ENCODE measurements at places on chromosomes 11 and 22.

DNA sequence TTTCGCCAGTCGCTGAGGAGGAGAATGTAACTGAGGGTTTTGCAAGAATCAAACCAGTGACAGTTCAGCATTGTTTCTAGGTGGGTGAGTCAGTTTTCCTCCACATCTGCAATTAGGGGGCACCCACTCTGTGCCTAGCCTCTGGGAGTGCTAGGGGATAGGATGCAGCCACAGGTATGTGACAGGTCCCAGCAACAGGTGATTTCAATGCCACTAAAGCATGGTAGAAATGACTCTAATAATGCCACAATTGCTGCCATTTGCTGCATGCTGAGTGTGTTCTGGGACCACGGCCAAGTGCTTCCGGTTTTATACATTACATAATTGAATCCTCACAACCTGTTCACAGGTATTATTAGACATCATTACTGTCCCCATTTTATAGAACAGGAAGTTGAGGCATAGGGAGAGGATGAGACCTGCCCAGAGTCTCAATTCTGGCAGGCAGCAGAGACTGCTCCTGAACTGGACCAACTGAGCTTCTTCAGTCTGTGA lies 556 bp downstream of the CRYBB2 start:
- H3K27ac ChIP-seq: no peak overlapping the region
- no peaks in the 10 kb centered on the region for H3K36me3 ChIP-seq
- DNase-seq: no peak
- H3K4me3 ChIP-seq: no peak overlapping the region
- H3K27me3 ChIP-seq: no peaks in the 10 kb centered on the region

DNA sequence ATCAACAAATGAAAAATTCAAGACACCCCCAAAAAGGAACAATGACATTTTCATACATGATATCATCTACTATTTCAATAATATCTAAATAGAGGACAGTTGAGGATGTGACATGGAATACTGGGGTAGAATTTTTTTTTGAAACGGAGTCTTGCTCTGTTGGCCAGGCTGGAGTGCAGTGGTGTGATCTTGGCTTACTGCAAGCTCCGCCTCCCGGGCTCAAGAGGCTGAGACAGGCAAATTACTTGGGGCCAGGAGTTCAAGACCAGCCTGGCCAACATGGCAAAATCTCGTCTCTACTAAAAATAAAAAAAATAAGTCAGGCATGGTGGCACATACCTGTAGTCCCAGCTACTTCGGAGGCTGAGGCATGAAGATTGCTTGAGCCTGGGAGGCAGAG lies 41.4 kb downstream of the LRRC74B start:
- H3K4me3 ChIP-seq: no peak overlapping the region
- H3K27ac ChIP-seq: no peak overlapping the region
- H3K27me3 ChIP-seq: no peaks in the 10 kb centered on the region
- H3K36me3 ChIP-seq: no peaks in the 10 kb centered on the region
- no peak for DNase-seq

- H3K36me3 ChIP-seq: no peaks in the 10 kb centered on the region
- no peaks in the 10 kb centered on the region for H3K27me3 ChIP-seq
- no peak for DNase-seq
- no peak overlapping the region for H3K4me3 ChIP-seq
Observed at GRCh38 chr11:116285026-116285425, 487.8 kb downstream of the BUD13 start.

GRCh38 chr11:128893578-128894285 lies 2.6 kb downstream of the KCNJ5 start:
- H3K4me1 ChIP-seq: peaks cover 9% of the 10 kb centered on the region
- H3K4me3 ChIP-seq: no peak overlapping the region
- DNase-seq: no peak

- no peak overlapping the region for H3K27ac ChIP-seq
- H3K4me1 ChIP-seq: no peaks in the 10 kb centered on the region
- no peak for DNase-seq
- H3K36me3 ChIP-seq: no peaks in the 10 kb centered on the region
Observed at GRCh38 chr22:20186183-20186870, 35.5 kb upstream of the CCDC188 start.

All from GM23248 (cell line).